Hair follicular keratinocyte (primary cell): ENCODE measurements at places on chromosomes 1 and 21. TPM values are rescaled to one million over a fixed set of nuclear protein-coding genes. Genes with fewer than 3 reads are reported as not detected.

HOOK1 gene
- total RNA-seq = 5.0 and 5.2 TPM in 2 replicates

PDE9A gene
- total RNA-seq = 0.19 and 2.3 TPM in 2 replicates

SPRR4 gene
- total RNA-seq = not detected in 2 replicates

FGR gene
- total RNA-seq = 0.23 TPM in 1 of 2 replicates, not detected in the other

MROH7 gene
- total RNA-seq = 0.04 TPM in 1 of 2 replicates, not detected in the other
